ENCODE measurements at places on chromosomes 12 and 14. TPM values are rescaled to one million over a fixed set of nuclear protein-coding genes. Genes with fewer than 3 reads are reported as not detected.

CIT gene
- total RNA-seq = 67.9 TPM

LTB4R2 gene
- total RNA-seq = 6.9 TPM

DNA sequence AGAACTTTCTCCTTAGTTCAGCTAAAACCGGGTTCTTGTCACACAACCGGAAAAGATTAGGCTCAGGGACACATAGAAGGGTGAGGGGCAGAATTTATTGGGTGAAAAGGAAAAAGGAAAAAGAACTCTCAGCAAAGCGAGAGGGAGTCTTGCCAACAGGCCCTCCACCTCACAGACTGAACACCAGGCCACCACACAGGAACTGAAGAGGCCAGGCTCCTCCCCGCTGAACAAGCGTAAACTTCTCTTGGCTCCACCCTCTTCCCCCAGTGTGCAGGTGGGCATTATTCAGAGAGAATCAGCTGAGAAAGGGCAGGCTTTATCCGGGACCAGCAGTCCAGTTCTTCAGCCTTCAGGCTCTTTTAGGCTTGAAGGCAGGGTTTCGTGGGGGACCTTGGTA lies 125.6 kb upstream of the FGD4 start:
- DNase-seq = no peak

POMT2 gene
- 43.5 TPM for total RNA-seq

DNA sequence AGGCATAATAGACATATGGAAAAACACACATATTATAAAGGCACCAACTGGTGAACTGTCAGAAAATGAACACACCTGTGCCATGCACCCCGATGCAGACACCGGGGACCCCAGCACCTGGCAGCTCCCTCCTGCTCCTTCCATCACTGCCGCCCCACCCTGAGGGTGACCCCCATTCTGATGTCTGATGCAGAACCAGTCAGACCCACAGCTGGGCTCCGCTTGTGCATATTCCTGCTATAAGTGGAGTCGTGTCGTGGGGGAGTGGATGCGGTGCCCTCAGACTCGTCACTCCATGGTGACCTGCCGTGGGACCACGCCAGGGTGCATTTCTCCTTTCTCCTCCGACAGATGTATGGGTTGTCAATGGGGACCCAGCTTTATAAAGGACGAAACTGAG lies 45.7 kb upstream of the MEG3 start:
- no peak for DNase-seq
